Common myeloid progenitor, CD34-positive (primary cell): ENCODE measurements at places on chromosomes 5 and 9.
A peak's percentile ranks its signal among the peaks of the same experiment; 100 is the strongest.

- DNase-seq, result no peak
Measured at GRCh38 chr5:55934115-55934613, 60.6 kb downstream of the IL6ST start.

- DNase-seq, result peak; percentile 23
Measured at GRCh38 chr9:136965771-136966484, 11.4 kb upstream of the PTGDS start.

DNA sequence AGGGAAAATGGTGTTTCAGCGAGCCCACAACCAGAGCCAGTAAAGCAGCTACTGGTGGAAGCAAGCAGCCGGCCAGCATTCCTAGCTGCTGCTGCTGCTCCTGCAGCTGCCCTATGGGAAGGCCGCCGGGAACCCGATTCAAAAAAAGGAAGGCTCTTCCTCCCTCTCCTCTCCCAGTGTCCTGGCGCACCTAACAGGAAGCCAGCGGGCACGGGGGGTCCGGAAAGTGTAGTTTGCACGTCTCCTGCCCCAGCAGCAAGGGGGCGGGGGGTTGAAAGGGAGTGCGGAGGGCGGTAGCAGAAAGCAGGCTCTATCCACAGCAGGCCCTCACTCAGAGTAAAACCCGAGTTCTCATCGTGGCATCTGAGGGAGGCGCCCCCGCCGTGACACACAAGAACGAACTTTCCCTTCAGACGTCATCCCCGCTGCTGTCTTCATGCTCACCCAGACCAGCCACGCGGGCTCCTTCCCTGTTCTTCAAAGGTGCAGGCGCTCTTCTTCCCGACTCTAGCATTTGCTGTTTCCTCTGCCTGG lies 16.5 kb downstream of the GRXCR2 start:
- peak; percentile 85 for DNase-seq

DNA sequence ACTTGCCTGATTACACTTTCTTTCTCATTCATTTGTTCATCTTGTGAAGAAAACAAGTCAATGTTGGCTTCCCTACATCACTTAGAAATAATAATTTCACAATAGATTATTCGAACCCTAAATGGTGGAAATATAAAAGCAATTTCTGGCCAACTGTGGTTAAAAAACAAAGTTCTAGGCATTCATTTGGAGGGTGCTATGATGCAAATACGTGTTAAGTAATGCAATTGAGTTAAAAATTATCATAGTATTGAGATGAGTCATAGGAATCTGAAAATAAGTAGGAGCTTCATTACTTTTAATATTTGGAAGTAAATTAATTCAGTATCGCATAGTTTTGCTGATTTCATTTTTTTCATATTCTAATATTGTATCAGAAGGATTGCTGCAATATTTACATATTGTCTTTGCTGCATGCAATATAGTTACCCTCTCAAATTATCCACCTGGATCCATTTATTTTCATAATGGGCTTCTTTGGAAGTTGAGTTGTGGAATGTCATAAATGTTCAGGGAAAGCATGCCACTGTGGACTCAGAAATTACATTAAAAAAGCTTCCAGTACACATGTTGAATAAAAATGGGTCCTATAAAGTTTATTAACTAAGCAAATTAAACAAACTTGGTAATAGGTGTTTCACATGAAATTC lies 647.7 kb upstream of the WWC1 start:
- DNase-seq, result no peak

- DNase-seq, result peak; percentile 97
Measured at GRCh38 chr5:122126177-122126755, 3.1 kb upstream of the ZNF474 start.

GRCh38 chr9:19294219-19294618 lies 63.7 kb downstream of the DENND4C start:
- DNase-seq, result no peak

DNA sequence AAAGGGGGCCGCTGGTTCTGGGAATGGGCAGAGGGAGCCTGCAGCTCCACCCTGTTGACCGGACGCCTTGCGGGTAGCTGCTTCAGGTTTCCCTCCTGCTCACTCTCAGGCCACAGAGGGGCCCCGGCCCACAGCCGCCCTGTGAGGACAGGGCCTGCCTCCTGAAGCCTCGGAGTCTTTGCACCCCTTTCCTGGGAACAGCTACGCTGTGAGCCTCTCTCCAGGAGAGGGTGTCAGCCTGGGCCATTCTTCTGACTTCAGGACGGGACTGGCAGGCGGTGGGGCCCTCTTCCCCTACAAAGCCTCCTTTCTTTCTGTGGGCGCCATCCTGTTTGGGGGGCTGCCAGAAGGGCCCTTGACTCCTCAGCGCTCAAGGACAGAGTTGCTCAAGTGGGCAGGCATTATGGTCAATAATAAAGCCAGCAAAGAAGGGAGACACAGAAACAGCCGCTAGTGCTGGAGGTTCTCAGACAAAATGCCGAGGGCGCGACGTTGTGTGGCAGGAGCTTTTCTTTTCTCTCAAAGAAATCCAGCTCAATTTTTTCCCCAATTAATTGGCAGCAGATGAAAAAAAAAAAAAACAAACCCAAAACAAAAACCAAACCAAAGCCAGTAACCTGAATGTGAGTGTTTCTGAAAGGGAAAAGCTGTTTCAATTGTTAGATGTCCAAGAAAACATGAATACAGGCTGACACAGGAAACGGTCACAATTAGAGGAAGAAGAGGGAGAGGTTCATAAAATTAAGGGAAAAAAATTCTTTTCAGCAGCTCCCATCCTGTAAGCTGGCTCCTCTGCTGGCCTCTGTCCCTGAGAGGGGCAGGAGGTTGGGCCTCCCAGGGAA lies 12.8 kb upstream of the SLC25A51 start:
- no peak for DNase-seq

DNA sequence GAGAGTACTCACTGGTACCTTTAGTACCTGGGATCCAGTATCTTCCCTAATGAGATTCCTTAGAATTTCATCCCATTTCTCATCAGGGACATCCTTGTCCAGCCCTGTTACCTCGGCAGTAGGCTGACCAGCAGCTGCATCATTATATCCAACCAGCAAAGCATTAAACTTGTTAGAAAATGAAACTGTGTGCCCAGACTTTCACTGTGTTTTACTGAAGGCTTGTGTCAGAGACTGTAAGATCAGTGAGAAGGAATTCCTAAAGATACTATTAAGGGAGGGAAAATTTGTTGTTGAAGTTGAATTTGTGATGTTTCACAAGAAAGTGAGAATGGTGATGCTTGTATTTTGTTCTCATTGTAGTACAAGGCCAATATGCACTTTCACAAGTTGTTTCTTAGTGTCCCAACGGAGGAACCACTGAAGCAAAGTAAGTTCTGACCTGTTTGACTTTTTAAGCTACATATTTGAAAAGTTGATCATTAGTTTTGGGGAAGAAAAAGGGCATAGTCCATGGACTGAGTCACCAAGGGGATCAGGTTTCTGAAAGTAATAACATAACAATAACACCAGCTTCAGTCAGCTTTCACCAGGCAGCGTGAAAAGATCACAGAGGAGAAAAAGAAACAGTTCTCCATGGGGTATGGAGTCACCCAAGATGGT lies 48.8 kb downstream of the GRAMD2B start:
- no peak for DNase-seq

- DNase-seq, result no peak
Measured at GRCh38 chr9:86794391-86795046, 152.8 kb downstream of the GAS1 start.

- DNase-seq, result no peak
Measured at GRCh38 chr5:136909906-136910305, 544.6 kb upstream of the TRPC7 start.

GRCh38 chr5:78430866-78431265 lies 70.4 kb downstream of the SCAMP1 start:
- DNase-seq, result no peak

- no peak for DNase-seq
Measured at GRCh38 chr5:168320805-168321204, 29.4 kb downstream of the WWC1 start.

GRCh38 chr5:106637275-106637674 lies 1033.5 kb downstream of the EFNA5 start:
- DNase-seq, result no peak

DNA sequence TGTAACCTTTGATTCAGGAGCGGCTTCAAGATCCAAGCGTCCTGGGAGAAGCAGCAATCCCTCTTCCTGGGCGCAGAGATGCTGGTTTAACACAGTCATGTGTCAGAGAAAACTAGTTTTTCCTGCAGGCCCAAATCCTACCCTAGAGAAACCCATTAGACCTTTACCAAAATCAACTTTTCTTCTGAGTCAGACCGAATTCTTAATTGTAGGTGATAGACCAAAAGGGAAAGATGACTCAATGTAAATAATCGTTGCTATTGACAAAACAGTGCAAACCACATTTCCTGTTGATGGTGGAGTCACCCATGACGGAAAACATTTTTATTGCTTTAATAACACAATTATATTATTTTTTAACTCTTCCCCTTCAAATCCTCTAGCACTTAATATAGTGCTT lies 40.1 kb downstream of the SLC1A1 start:
- DNase-seq, result no peak
